ENCODE measurements at places on chromosomes 6 and 20.

GRCh38 chr6:112030206-112030960 is 23.5 kb upstream of the CCN6 start:
- DNase-seq: no peak

DNA sequence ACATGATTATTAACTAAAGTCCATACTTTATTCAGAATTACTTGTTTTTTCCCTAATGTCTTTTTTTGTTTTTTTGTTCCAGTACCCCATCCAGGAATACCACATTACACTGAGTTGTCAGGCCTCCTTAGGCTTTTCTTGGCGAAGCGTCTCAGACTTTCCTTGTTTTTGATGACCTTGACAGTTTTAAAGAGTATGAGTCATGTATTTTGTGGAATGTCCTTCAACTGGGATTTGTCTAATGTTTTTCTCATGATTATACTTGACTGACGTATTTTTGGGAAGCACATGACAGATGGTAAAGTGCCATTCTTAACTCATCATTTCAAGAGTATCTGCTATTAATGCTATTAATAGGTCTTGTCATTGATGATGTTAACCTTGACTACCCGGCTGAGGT is 23.6 kb downstream of the ENPP1 start:
- no peak for DNase-seq

DNA sequence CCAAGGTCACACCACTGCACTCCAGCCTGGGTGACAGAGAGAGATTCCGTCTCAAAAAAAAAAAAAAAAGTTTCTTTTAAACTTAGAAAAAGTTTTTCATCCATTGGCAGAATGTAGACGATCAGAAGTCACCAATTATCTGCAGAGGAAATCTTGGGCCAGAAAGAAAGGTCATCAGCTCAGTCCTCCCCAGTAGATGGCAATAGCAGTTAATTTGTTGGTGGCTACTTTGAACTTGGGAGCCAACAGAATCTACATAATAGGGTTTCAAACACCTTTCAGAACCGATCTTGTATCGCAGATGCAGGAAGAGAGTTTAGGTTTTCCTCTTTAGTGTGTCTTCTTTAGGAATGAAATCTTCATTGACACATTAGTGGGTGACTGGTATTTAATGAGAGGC is 41.7 kb downstream of the LBP start:
- DNase-seq: no peak

- no peak for DNase-seq
These were observed 823.7 kb upstream of the MAN1A1 start for GRCh38 chr6:120173250-120173649.

GRCh38 chr6:20559924-20560551 is 25.8 kb downstream of the CDKAL1 start:
- no peak for DNase-seq

DNA sequence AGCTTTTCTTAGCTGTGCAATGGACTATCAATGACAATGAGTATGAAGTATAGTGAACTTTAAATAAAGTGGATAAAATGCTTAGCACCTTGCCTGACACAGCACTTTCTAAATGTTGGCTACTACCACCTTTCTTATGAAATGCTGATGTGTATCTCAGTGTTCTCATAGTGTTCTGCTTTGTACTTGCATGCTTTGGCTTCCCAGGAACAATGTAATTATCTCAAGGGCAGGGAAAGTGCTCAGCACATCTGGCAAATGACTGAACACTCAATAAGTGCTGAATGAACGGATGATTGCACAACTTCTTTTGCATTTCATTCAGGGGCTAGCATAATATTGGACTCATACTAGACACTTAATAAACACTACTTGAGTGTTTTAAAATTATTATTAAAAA is 28.2 kb upstream of the NOX3 start:
- DNase-seq: no peak

DNA sequence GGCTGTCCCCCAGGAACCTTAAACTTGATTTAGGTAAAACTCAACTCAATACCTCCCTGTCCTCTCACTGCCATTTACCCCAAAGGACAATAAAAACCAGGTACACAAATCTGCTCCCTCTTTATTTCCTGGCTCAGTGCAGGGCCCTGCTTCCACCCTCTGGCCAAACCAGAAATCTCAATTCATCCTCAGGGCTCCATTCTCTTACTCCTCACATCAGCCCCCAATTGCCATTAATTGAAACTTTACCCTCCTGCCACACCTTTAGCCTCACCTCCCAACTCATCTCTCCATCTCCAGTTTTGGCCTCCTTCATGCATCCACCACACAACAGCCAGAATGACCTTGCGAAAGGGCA is 10.5 kb downstream of the ZBTB2 start:
- DNase-seq: no peak

DNA sequence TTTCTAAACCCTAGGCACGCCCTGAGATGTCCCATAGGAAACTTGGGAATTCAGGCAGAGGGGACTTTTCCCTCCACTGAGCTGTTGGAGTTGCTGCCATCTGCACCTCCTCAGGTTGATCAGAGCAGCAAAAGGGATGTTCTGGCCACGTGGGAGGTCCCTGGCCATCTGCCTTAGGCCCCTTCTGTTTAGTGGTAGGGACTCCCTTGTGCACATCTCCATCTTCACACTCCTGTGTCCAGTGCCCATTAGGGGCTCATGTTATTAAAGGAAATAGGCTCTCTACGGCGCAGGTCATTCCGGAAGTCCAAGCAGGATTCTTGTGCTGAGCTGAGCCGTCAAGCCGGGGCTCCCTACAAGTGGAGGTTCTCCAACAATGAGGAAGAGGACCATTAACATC is 237.8 kb upstream of the RIN2 start:
- no peak for DNase-seq

DNA sequence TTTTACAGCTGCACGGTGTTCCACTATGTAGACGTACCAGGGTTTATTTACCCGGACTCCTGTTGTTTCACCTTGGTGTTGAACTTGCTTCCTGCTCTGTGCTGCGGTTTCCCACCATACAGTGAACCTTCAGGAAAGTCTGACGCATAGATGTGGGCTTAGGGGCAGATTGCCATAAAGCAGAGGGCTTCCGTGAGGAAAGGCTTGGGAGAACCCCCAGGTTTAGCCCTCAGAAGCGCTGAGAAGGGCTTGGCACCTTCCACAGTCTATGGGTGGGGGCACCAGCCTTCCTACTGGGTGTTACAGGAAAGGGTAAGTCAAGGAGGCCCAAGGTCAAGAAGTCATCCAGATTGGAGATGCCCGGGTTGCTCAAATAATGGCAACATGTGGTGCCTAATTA is 19.2 kb upstream of the MRPS18A start:
- DNase-seq: no peak

DNA sequence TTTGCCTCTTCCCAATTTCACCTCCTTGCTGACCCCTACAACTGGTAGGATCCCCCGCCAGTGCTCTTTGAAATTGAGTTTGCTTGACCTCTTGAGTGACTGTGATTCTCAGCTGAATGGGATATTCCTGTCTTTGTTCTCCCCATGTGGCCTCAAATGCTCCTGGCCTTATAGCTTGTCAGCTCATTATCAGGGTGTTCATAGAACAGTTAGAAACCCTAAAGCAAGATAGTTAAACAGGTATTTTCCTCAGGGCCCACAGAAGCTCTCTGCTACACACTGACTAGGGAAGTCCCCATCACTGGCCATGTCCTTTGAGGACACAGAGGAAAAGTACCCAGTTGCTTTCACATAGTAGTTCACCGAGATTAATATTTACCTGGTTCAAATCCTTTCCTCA is 211.5 kb upstream of the DTNBP1 start:
- no peak for DNase-seq

GRCh38 chr6:16367571-16367970 is 129.2 kb downstream of the GMPR start:
- no peak for DNase-seq
